HuH-7.5 (cell line): ENCODE measurements at places on chromosomes 16 and 17.

DNA sequence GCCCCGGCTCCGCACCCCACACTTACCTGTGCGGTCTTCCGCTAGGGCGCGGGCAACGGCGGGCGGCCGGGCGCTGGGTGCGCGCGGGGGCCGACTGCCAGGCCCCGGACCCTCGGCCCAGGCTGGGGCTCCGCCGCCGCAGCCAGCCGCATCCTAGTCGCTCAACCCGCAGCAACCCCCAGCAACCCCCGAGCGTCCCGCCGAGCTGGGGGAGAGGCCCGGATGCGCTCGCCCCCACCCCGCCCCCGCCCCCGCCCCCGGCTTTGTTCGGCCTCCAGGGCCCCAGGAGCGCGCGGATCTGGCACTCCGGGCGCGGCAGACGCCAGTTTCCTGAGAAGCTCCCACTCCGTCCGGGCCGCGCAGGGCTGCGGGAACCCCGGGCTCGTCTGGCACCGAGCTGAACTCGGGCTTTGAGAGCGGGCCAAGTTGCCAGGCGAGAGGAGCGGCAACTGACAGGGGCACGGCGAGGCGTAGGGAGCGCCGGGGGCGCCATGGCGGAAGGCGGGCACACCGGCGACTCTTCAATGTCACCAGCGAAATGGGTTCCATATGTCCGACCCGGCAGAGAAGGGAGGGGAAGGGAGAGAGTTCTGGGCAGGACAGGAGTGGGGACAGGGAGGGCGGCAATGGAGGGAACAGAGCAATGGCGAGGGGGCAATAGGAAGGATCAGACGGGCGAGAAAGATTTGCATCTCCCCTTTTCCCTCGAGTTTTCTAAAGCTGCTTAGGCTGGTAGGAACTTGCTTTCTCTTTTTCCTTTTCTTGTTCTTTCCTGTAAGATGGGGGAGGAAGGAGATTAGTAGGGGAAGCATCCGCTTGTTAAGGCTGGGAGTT is 13.7 kb downstream of the HOXB4 start:
- DNase-seq: no peak

DNA sequence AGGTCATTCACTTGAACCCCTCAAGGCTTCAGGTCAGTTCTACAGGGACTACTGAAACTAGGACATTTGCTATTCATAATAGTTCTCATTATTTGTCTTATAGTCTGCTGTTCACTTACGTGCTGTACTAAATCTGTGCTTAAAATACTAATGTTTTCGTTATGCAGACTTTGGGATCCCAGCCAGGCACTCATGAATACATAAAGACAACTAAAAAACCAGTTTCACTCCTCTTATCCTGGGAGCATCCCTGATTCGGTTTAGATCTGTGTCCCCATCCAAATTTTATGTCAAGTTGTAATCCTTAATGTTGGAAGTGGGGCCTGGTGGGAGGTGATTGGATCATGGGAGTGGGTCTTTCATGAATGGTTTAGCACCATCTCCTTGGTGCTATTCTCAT is 1291.8 kb downstream of the CDH11 start:
- DNase-seq: no peak

DNA sequence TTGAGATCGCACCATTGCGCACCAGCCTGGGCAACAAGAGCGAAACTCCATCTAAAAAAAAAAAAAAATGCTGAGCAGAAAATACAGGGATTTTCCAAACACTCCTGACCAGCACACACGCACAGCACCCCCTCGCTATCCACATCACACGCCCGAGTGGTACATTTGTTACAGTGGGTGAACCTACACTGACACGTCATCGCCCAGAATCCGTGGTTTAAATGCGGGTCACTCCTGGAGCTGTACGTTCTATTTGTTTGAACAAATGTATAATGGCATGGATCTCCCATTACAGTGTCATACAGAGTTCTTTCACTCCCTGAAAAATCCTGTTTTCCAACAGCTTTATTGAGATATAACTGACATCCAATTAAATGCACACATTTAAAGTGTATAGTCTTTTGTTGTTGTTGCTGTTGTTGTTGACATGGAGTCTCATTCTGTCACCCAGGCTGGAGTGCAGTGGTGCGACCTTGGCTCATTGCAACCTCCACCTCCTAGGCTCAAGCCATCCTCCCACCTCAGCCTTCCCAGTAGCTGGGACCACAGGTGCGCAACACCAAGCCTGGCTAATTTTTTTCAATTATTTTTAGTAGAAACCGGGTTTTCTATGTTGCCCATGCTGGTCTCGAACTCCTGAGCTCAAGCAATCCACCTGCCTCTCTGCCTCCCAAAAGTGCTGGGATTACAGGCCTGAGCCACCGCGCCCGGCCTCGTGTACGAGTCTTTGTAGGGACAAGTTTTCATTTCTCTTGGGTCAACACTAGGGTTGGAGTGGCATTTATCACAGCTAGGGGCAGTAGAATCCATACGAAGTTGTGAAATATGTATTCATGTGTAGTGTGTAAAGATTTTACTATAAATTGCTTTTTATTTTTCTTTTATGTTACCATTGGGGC is 4.4 kb upstream of the CARHSP1 start:
- no peak for DNase-seq

DNA sequence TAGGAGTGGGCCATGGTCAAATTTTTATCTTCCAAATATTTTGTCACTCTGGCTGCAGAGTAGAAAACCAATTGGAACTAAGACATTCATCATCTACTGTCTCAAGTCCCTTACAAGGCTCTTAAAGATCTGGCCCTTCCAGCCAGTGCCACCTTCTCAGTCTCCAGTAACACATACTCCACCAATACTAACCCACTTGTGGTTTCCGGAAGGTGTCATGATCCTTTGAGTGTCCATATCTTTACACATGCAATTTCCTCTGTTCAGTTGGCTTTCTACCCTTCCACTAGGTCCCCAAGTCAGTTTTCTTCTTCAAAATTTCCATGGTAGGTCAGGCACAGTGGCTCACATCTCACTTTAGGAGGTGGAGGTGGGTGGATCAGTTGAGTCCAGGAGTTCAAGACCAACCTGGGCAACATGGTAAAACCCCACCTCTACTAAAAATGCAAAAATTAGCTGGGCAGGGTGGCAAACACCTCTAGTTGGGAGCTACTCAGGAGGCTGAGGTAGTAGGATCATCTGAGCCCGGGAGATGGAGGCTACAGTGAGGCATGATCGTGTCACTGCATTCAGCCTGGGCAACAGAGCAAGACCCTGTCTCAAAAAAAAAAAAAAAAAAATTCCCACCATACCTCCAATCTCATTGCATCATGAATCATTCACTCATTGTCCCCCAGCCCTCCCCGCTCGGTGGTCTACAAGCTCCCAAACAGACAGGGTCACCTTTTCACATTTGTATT is 6.0 kb upstream of the GRB2 start:
- DNase-seq: no peak

DNA sequence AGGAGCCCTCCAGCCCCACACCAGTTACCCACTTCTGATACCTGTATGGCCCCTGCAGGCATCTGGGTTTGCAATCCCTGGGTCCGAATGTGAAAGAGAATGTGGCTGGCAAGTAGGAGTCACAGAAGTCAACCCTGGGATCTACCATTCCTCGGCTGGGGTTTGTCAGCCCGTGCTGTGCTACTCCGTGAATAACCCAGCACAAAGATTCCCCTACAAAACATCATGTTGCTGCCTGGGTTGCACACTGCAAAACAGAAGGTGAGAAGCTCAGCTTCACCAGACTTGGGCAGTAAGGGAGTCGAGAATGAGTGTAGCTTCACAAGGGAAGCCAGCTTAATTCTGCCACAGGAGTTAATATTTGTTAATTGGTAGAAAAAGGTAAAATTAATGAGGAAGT is 137.1 kb downstream of the ZFHX3 start:
- DNase-seq: no peak

DNA sequence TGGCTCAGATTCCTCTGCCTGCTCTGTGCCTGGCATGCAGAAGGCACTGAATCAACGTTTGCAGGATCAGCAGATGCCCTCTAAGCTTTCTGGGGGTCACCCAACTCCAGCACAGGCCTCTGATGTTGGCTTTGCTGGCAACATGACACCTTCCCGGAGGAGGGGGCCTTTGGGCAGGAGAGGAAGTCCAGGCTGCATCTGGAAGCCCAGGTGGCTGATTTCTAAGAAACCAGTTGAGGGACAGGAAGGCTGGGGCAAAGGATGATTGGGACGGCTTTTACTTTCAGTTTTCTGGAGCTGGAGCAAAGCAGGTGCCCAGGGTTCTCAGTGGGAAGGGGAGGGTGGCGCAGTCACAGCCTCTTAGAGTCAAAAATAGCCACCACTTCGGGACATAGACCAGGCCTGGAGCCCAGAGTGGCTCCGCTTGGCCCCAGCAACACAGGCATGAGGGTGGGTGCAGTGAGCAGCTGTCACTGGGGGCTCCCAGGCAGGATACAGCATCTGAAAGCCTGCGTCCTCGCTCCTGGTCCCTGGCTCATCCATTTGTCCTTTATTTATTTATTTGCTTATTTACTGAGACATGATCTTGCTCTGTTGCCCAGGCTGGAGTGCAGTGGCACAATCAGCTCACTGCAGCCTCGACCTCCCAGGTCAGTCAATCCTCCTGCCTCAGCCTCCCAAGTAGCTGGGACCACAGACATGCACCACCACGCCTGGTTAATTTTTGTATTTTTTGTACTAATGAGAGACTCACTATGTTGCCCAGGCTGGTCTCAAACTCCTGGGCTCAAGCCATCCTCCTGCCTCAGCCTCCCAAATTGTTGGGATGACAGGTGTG is 15.1 kb downstream of the SOCS1 start:
- no peak for DNase-seq

- DNase-seq: no peak
These were observed 135.2 kb downstream of the RPTOR start for GRCh38 chr17:80679816-80680215.

DNA sequence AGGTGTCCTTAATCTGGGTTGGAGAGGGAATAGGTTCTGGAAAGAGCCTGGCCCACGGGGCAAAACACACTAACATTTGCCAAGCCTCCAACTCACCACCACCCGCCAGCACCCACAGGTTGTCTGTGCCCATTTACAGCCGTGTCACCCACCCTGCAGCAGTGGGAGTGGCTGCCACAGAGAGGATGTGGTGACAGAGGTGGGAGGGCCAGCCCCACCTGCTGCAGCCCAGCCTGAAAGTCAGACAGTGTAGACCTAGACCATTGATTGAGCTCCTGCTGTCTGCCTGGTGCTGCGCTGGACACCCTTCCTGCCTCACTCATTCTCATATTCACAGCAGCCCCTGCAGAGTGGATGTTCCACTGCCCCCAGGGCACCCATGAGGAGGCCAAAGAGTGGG is 44.7 kb downstream of the IL21R start:
- DNase-seq: no peak

DNA sequence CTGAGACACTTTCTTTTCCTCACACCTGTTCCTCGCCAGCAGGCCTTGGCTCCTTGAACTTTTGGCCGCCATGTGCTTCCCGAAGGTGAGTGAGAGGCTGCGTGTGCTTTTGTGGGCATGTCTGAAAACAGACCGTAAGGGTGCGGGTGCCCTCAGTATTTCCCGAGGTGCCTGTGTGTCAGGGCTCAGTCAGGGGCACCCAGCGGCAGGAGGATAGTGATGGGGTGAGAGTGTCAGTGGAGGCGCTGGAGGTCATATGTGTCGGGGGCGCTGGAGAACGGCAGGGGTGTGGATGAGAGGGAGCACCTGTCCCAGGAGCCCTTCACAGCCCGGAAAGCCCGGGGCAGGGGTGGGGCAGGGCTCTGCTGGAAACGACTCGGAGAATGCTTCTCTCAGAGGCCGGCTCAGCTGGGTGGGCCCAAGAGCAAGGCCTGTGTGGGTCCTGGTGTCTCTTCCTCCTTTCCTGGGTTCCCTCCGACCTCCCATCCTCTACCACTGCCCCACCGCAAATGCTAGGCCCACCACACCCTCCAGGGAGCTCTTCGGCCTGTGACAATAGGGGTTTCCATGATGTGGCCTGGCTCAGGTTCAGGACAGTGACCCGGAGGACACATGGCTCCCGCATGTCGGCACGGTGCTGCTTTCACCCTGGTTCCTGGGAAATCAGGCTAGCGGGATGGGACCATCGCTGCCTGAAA is 451 bp downstream of the IL32 start:
- DNase-seq: no peak

DNA sequence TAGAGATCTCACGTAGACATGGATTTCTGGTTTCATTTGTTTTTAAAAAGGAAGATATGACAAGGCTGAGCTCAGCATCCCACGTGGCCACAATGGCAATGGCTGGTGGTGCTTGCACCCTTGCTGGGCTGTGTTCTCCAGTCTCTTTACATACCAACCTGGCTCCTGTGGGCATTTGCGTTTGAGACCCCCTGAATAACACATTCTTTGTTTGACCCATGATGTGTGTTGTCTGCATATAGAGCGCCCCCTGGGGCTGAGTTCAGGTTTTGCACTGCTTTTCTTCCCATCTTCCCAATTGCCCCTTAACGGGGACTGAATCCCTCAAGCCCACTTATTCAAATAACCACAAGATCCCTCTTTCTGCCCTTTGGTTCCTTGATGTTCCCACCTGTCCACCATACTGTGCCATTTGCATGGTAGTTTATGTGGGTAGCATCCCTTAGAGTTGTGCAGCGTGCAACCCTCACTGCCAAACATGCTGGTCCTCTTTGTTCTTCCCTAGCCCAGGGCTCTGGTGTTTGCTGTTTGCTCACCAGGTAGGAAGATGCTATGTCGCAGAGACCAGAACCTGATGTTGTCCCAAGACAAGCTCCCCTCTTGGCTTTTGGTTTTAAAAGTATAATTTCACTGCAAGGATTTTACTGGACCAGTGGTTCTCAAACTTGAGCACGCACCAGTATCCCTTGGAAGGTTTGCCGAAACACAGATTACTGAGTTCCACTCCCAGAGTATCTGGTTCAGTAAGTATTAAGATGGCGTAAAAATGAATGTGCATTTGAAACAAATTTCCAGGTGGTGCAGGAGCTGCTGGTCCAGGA is 38.5 kb upstream of the NKD1 start:
- DNase-seq: no peak

GRCh38 chr17:35760587-35760986 is at the start of gene C17orf50:
TSS of gene C17orf50 (plus strand) at chr17:35760887. CDS start at chr17:35760942, 55 bp downstream.
- DNase-seq: no peak

DNA sequence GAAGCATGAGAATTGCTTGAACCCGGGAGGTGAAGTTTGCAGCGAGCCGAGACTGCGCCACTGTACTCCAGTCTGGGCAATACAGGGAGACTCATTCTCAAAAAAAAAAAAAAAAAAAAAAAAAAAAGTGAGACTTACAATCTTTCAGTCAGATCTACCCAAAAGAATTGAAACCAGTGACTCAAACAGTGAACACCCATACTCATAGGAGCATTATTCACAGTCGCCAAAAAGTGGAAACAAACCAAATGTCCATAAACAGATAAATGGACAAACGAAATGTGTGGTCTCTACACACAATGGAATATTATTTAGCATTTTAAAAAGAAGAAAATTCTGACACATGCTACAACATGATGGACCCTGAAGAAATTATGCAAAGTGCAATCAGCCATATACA is 9.1 kb upstream of the SCNN1B start:
- no peak for DNase-seq
